Spleen (tissue), 13 donors: ENCODE measurements at places on chromosomes 4 and X.

DNA sequence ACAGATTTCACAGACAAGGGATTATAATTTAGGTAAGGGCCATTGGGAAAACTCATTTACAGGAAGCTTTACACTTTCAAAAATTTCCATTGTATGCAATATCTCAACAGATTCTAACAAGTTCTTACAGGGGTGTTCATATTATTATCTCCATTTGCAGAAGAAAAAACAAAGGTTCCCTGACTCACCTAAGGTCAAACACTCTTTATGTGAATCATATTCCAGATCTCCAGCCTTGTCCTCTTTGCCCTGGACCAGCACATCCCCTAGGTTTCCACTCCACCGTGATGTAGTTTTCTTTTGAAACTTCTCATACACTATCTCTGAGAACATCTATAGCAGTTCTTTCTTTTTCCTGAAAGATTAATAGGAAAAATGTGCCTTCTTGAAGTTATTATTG, 96.4 kb upstream of the HS3ST1 start:
- DNase-seq: no peak

DNA sequence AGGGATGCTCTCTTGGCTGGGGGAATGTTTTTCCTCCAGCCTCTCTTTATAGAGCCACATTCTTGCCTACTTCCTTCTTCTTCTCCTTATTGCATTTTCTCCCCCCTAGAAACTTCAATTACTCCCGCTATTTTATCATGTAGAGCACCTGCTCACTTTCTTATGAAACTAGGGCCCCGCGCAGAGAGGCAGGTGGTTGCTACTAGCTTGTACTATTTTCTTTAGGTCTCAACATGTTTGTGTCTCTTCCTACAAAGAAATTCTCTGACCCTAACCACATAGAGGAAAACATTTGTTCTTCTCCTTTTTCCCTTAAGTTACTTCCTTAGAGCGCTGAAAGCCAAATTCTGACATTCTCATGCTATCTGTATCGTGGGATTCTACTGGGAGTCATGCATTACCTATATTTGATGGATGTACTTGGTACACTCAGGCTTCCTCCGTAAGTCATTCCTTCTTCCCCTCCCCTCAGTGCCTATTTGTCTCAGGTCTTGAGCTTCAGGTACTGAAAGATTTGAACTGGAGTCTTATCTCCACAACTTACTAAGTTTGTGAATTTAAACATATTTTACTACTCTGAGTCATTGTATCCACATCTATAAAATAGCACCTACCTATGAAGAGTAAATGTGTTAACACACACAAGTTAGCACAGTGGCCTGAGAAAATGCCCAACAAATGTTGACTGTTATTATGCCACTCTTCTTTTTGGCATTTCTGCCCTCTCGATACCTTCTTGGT, 159.1 kb upstream of the LEF1 start:
- no peak for DNase-seq

- DNase-seq: no peak
These were observed 62.3 kb upstream of the RELL1 start for GRCh38 chr4:37748485-37748884.

DNA sequence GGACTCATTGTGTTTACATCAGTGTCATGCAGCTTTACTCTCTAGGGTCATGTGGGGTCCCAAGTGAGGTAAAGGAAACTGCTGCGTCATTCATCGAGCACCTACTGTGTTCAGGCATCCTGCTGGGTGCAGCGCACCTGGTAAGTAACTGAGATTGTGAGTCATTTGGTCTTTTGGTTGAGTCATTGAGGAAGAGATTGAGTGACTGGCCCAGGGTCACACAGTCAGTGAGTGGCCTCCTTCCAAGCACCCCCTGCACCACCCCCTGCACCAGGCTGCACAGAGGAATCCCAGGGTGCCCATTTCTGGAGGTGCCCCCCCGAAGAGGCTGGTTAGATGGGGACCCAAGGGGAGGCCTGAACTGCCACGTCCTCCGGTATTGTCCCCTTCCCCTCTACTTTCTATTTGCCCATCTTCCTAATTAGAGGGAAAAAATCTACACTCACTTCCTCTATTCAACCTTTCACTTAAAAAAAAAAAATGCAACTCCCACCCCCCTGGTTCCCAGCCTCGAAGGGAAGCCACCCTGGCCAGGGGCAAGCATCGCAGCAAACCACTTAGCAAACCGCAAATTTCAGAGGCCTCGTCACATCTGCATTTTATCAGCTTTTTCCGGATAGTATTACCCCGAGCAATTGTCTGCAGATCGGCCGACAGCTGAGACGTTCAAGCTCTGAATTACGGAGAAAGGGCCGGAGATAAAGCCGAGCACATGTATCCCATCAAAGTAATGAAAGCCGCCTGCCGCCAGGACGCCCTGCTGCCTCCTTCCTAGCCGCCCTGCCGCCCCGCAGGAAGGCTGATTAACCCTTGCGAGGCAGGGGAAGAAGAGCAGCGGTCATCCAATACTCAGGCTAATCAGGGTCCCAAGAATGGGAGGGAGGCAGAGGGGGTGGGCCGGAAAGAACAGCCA, 96.3 kb upstream of the MSX1 start:
- DNase-seq: no peak

DNA sequence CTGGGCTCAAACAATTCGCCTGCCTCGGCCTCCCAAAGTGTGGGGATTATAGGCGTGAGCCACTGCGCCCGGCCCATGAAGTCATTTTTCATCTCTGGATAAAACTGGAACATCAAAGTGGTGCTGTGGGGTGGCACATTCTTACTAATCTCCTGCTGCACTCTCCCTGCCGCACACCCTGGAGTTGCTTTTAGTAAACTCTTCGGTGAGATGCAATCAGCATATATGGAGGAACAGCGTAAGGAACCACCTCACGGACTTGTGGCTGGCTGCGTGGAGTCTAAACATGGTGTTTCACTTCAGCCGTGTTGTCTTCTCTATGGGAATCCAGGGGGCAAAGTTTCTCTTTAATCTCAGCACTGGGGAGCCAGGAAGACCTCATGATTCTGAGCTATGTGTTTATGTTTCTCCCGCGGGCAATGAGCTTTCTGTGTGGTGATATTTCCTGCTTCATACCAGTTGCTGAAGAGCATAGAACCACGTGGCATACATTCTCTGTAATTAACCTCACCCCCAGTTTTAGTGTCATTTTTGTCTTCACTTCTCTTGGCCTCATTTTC, 2.1 kb upstream of the RHOH start:
- no peak for DNase-seq

DNA sequence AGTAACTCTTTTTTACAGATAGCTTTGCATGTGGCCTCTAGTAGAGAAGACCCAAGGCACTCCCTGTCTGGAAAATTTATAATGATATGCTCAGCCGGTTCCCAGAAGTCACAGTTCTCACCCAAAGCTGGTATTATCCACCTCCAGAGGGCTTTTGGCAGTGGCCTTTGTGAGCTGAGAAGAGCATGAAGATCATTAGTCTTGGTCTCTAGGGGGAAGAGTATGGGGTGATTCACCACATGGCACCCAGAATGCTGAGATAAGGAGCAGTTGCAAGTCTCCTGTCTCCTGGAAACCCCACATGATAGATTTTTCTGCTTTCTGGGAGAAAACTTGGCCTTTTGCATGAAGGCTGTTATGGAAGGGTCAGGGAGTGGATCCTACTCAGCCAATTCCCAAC, 75.4 kb upstream of the PRPS1 start:
- DNase-seq: no peak

- no peak for DNase-seq
These were observed 115.8 kb downstream of the THOC2 start for GRCh38 chrX:123617007-123617406.
